Natural killer cell treated with Interleukin-12 subunit alpha and Interleukin-12 subunit beta and Interleukin-15 and Interleukin-18, amount 100 ng/mL, for 72 hours (primary cell): ENCODE measurements at places on chromosomes 7 and 10. TPM values are rescaled to one million over a fixed set of nuclear protein-coding genes. Genes with fewer than 3 reads are reported as not detected.

DNA sequence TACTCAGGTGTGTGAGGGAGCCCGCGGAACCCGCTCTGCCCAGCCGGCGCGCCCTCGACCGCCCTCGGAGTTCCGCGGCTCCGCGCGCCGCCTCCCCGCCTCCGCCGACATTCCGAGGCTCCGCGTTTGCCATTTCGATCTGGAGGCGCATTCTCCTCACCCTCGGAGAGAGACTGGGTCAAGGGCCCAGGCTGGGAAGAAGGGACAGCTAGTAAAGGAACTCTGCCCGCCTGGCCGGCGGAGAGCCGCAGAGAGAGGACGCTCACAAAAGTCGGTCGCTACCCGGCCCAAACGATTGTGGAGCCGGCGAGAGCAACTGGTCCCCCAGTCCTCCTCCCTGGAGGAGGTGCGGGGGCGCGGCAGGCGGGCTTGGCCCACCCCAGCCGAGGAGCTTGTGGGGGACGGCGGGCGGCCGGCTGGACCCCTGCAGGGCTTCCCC is 74.5 kb upstream of the LEP start:
- H3K4me3 ChIP-seq = no peak overlapping the region
- peaks cover 41% of the 10 kb centered on the region for H3K27me3 ChIP-seq
- H3K27ac ChIP-seq = no peak overlapping the region
- no peaks in the 10 kb centered on the region for H3K36me3 ChIP-seq
- no peaks in the 10 kb centered on the region for H3K4me1 ChIP-seq

- no peak overlapping the region for H3K4me3 ChIP-seq
- H3K27me3 ChIP-seq = peaks cover 52% of the 10 kb centered on the region
- no peak overlapping the region for H3K27ac ChIP-seq
Observed at GRCh38 chr7:155802906-155803417, 9.3 kb downstream of the SHH start.

DNA sequence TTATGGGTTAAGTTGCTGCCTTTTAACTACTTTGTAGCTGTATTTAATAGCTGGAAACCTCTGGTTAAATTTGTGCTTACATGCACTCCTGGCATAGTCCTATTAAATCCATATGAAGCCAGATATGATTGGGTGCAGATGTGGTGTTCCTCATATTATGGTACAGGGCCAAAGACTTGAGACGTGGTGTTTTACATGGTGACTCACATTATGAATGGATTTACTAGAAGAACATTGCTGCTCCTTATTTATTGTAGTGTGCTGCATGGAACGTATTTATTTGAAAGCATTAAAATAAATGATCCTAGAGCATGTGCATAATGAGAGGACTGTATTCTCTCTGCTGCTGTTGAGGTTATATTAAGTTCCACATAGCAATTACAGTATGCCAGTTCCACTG is 224.1 kb downstream of the SLC25A13 start:
- peaks cover 12% of the 10 kb centered on the region for H3K27me3 ChIP-seq
- H3K4me3 ChIP-seq = no peak overlapping the region
- H3K27ac ChIP-seq = no peak overlapping the region
- H3K4me1 ChIP-seq = no peaks in the 10 kb centered on the region

- H3K4me3 ChIP-seq = no peak overlapping the region
- H3K27ac ChIP-seq = no peak overlapping the region
- peaks cover 14% of the 10 kb centered on the region for H3K27me3 ChIP-seq
- no peak for DNase-seq
Observed at GRCh38 chr7:99827040-99827778, 604 bp upstream of the CYP3A43 start.

- no peaks in the 10 kb centered on the region for H3K36me3 ChIP-seq
- no peak overlapping the region for H3K4me3 ChIP-seq
- peaks cover 5% of the 10 kb centered on the region for H3K27me3 ChIP-seq
- DNase-seq = no peak
Observed at GRCh38 chr10:1532636-1533035, 204.7 kb downstream of the ADARB2 start.

GRCh38 chr10:71436268-71437125 is 39.8 kb downstream of the CDH23 start:
- H3K4me3 ChIP-seq = no peak overlapping the region
- H3K4me1 ChIP-seq = peaks cover 22% of the 10 kb centered on the region
- peaks cover 8% of the 10 kb centered on the region for H3K27me3 ChIP-seq
- no peak for DNase-seq
- H3K27ac ChIP-seq = no peak overlapping the region

- H3K27ac ChIP-seq = no peak overlapping the region
- H3K27me3 ChIP-seq = peaks cover 3% of the 10 kb centered on the region
Observed at GRCh38 chr10:128896116-128896795, 570.8 kb upstream of the MGMT start.

- no peak for DNase-seq
- no peaks in the 10 kb centered on the region for H3K36me3 ChIP-seq
Observed at GRCh38 chr7:117550625-117551024, 70.8 kb downstream of the CFTR start.

DNA sequence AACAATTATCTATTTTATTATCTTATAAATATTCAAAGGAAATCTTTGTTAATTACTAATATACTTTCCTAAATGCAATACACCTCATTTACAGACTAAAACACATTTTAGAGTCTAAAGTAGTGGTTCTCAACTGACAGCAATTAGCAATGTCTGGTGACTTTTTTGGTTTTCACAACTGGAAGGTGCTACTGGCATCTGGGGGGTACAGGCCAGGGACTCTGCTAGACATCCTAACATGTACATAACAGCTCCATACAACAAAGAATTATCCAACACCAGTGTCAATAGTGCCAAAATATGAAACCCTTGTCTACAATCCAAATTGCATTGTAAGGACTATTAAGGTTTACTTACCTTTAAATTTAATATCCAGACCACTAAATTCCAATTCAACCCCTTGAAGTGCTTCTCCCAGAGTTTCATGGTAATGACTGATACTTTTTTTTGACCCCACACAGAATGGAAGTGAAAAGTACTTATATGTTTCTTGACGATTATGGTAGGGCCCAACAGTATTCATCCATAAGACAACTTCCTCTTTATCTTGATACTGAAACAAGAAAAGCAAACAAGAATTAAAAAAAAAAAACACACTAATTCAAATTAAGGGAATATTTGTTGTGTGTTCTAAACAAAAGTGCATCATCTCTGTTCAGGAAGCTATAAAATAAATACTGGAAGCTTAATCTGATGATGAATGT is 10.4 kb downstream of the TM9SF3 start:
- H3K36me3 ChIP-seq = peaks cover 10% of the 10 kb centered on the region
- peaks cover 55% of the 10 kb centered on the region for H3K4me1 ChIP-seq
- H3K27me3 ChIP-seq = no peaks in the 10 kb centered on the region
- H3K27ac ChIP-seq = peak overlapping the region; percentile 15
- no peak overlapping the region for H3K4me3 ChIP-seq
- DNase-seq = no peak

- no peaks in the 10 kb centered on the region for H3K4me1 ChIP-seq
- peaks cover 17% of the 10 kb centered on the region for H3K27me3 ChIP-seq
- H3K4me3 ChIP-seq = no peak overlapping the region
Observed at GRCh38 chr7:24108906-24109376, 175.0 kb upstream of the NPY start.

GRCh38 chr7:117806011-117806410 is 67.2 kb downstream of the CTTNBP2 start:
- no peaks in the 10 kb centered on the region for H3K36me3 ChIP-seq
- H3K27ac ChIP-seq = no peak overlapping the region
- H3K4me3 ChIP-seq = no peak overlapping the region
- no peaks in the 10 kb centered on the region for H3K27me3 ChIP-seq

WEE2 gene
- total RNA-seq = 0.17 TPM

CUL1 gene
- total RNA-seq = 59.5 TPM

NOD1 gene
- 8.9 TPM for total RNA-seq

PON1 gene
- not detected for total RNA-seq

FAM25A gene
- not detected for total RNA-seq
